Left renal pelvis (tissue), 4 donors: ENCODE measurements at places on chromosomes 16 and 17. TPM values are rescaled to one million over a fixed set of nuclear protein-coding genes. Genes with fewer than 3 reads are reported as not detected.

Gene GJC1
- 25.6 TPM for polyA plus RNA-seq

Gene FA2H
- polyA plus RNA-seq = 3.8 TPM

Gene CAVIN1
- polyA plus RNA-seq = 61.8 TPM

Gene RUNDC3A
- 12.2 TPM for polyA plus RNA-seq

Gene KRTAP4-4
- polyA plus RNA-seq = not detected

Gene HOXB9
- 53.1 TPM for polyA plus RNA-seq

Gene PYDC1
- not detected for polyA plus RNA-seq

Gene EXOC3L1
- 2.3 TPM for polyA plus RNA-seq

Gene PRSS33
- polyA plus RNA-seq = not detected

Gene EPX
- polyA plus RNA-seq = 1.8 TPM

Gene CETP
- polyA plus RNA-seq = 12.0 TPM

DNA sequence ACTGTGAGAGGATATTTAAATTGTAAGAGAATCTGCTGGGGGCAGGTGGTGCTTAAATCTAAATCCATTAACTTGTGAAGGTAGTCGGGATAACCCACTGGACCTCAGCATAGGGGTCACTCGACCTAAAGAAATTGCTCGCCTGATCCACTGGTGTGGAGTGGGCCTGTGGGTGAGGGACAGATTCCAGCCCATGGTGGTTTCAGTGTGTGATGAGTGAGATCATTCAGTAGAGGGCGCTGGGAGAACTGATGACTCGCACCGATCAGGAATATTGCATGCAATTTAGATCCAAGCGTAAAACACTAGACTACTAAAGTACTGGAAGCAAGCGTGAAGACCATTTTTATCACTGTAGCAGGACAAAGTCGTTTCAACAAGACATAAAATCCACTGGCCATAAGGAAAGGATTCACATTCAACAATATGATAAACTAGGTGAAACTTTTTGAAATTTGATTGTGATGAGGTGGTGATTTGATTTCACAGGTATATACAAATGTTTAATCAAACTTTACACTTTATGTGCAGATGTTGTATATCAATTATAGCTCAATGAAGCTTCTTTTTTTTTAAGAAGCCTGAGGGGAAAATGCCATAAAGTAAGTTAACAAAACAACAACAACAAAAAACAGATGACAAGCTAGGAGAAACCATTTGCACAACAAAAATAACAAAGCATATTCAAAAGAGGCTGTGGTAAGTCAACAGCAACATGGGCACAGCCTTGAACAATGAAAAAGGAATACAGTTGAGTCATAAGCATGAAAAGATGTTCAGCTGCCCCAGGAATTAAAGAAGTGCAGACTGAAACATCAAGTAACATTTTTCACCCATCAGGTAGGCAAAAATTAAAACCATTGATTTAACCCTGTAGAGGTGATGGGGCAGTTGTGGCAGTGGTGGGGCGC is 7.5 kb upstream of the TMEM170A start:
- no peak for DNase-seq

GRCh38 chr16:14177704-14178103 is 106.6 kb downstream of the MRTFB start:
- DNase-seq = no peak

DNA sequence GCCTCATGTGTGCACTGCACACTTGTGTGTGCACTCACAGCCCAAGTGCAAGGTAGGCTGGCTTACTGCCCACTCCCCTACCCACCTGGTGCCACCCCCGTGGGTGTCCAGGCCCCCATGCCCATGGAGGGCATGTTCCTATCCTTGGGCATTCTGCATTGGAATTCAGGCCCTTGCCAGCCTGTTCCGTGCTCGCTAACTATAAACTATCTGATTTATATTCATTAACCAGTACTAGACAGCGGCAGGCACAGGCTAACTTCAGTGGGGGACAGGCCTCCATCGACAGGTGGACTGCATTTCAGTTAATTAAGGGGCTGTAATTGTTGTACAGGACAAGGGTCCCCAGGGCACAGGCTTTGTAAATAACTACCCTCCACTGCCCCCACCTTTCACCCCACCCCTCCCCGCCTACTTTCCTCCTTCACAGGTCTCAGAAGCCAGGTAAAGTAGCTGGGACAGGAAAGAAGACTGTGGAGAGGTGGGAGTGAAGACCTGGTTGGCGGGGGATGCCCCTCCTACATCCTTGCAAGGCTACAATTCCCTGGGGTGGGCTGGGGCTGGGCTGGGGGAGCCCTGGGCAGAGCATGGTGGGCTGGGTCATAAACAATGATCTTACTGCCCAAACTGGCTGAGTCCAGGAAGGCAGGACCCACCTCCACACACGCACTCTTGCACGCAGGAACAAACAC is 119.0 kb upstream of the LHX1 start:
- DNase-seq = no peak

- no peak for DNase-seq
Measured at GRCh38 chr17:6098823-6099180, 28.6 kb downstream of the WSCD1 start.

DNA sequence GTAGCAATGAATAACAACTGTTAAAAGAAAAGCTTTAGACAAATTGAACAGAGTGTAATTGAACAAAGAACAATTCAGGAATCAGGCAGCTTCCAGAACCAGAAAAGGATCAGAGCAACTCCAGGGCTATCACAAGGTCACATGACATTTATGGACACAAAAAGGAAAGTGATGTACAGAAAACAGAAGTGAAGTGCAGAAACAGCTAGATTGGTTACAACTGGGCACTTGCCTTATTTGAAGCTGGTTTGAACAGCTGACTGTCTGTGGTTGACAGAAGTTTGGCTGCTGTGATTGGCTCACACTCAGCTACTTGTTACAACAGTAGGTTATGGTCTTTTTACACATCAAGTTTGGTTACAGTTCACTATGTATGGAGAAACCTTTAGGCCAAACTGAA is 14.8 kb downstream of the EFCAB5 start:
- no peak for DNase-seq

- no peak for DNase-seq
Measured at GRCh38 chr16:56777001-56777400, 47.1 kb downstream of the NUP93 start.

- peak; percentile 45 for DNase-seq
Measured at GRCh38 chr16:79599837-79600637, 500 bp downstream of the MAF start.

- no peak for DNase-seq
Measured at GRCh38 chr16:4879049-4879448, 31.8 kb downstream of the UBN1 start.

DNA sequence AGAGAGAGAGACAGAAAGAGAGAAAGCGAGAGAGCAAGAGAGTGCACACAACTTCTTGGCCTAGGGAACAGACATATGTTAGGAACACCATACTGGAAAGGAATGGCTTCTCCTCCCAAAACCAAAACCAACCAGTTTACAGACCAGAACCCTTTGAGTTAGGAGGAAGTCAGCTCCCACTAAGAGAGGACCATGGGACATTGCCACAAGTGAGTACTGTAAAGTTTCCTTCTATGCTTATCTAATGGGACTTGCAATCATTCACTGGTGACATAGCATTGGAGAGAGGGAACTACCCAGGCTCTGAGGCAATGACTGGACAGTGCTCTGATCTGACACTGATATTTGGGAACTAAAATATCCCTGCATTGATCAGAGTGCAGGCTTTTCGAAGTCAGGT is 32.4 kb downstream of the TBC1D3B start:
- DNase-seq = no peak

DNA sequence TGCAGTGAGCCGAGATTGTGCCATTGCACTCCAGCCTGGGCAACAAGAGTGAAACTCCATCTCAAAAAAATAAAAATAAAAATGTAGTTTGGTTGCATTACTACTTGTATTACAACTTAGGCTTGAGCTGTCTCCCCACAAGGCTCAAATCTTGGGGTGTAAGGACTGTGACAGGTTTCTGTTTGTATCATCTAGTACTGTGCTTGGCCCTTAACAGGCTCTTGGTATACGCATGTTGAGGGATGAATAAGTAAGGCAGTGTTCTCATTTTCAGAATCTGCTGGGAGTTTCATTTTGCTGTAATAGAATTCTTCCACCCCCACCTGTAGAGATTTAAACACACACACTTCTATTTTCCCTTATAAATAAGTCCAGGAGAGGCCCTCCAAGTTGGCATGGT is 289.4 kb upstream of the EEF2KMT start:
- no peak for DNase-seq

GRCh38 chr16:73094371-73094770 is 46.4 kb upstream of the ZFHX3 start:
- DNase-seq = no peak

GRCh38 chr17:1868090-1868489 is 38.3 kb downstream of the RPA1 start:
- DNase-seq = no peak

- no peak for DNase-seq
Measured at GRCh38 chr16:15946257-15947044, 3.0 kb upstream of the ABCC1 start.

DNA sequence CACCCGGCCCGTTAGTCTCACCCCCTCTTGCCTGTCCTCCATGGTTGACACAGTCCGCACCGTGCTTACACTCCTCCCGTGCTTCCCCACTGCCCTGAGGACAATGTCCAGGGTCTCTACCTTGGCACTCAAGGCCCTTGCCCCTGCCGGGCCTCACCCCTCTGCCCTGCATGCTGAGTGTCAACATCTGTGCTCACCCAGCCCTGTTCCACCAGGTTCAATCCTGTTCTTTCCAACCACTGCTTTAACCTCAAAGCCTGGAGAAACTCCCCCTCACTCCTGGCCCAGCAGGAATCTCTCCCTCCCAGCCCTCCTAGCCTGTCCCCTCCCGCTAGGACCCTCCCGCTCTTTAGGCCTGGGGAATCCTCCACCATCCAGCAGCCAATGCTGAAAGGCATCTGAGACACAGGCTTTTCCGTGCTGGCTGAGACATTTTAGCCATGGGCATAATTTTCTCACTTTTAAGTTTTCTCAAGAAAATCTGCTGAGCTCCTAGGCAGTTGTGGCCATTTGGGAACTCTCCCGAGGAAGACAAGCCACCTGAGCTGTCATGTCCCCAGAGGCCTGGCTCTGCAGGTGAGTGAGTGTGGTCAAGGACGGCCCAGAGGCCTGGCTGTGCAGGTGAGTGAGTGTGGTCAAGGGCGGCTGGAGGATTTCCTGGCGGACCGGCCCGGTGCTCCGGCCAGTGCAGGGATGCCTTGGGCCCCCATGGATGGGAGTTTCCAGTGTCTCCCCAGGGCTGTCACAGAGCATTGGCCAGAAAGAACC is 10.8 kb upstream of the P2RX1 start:
- no peak for DNase-seq

DNA sequence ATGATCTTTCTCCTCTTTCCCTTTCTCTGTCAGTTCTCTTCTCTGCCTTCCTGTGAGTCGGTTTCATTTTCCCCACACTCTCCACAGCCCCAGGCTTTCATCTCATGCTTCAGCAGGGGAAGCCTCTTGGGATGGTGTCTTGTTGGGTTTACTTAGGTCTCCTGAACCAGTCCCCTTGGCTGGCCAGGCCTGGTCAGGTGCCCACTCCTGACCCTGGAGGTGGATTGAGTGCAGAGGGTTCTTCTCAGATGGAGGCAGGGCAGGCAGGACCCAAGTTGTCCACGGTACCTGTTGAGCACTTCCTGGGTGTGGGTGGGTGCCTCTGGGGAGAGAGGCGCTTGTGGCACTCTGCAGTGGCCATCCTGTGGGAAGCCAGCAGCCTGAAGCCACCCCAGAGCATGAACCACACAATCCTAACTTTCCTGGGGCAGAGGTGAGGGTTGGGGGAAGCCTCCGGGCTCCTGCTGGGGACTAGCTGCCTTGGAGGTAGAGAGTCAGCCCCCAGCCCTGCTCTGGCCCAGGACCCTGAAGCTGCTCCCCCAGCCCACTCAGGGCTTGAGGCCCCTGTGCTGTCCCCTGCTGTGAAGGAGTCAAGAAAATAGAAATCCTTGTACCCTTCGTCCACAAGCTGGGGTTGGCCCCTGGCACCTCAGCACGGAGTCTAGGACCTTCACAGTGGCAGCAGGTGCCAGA is 2.0 kb upstream of the RAP1GAP2 start:
- no peak for DNase-seq

- DNase-seq = no peak
Measured at GRCh38 chr17:559551-560431, 154.8 kb downstream of the VPS53 start.

DNA sequence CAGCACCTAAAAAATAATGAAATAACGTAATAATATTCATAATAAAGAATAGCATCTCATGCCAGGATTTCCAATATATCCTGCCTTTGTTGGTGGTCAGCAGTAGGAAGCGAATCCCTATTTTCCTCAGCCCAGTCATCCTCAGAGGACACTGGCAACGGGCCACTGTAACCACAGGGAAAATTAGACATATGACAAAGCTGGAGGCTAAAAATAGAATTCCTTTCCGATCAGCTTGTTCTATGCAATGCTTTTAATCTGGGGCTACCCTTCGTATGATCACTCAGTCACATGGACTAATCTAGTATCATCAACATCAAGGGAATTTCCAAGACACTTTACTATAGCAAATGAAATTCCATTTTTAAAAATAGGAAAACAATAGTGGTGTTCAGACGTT is 246.9 kb upstream of the KCNJ16 start:
- no peak for DNase-seq

DNA sequence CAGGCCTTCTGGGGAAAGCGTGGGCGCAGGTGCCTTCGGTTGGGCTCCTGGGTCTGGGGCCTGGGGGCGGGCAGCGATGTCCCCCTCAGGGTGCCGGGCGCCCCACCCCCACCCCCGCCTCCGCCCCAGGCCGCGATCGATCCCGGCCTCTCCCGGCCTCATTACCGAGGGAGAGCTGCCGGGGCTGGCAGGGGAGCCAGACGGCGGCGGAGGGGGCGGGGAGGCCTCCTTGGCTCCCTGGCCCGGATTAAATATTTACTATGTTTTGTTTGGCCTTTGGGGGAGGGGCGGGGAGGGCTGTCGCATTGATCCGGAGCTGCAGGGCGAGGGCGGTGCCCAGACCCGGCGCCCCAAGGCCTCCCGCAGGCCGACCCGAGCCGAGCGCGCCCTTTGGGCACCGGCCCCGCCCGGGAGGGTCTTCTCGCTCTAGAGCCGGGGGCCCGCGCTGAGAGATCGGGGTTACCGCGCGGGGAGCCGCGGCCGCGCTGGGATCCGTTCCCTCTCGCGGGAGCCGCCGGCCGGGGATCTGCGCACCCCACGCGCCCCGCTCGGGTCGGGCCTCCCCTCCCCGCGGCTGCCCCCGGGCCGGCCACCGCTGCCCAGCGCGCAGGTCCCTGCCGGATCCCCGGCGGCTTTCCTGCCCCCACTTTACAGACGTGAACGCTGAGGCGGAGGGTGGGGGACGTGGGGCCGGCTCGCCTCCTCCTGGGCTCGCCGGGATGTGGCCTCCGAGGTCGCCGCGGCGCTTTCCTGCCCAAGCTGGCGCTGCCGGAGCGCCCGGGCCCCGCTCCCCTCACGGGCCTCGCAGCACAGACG is 27.0 kb downstream of the RTN4RL1 start:
- DNase-seq = no peak

GRCh38 chr16:67736858-67737257 is 17.7 kb upstream of the GFOD2 start:
- DNase-seq = no peak

DNA sequence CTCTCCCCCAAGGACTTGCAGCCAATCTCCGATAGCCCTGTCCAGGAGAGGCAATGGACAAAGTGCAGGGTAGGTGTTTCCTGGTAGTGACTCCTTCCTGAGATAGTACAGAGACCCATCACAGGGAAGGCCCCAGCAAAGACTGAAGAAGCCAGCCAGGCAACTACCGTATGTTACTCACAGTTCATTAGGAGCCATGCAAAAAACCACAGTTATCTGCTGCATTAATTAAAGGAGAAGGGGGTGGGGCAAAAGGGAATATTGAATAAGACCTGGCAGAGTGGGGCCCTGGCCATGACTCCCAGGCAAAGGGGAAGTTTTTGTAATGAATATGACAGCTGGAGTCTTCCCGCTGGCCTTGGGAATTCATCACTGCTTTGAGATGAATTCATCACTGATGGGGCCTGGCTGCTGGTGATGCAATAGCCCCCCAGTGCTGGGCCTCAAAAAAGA is 2.5 kb upstream of the SLC13A2 start:
- DNase-seq = no peak
